ENCODE measurements at places on chromosomes 6 and 20.

GRCh38 chr6:25137480-25137879 is 141.7 kb upstream of the CARMIL1 start:
- no peak for DNase-seq

- DNase-seq: no peak
Observed at GRCh38 chr20:11235058-11235457, 561.3 kb upstream of the JAG1 start.

- DNase-seq: no peak
Observed at GRCh38 chr20:52565614-52566013, 374.0 kb upstream of the ZFP64 start.

GRCh38 chr6:41635365-41635764 is 2.9 kb upstream of the MDFI start:
- peak; percentile 3 for DNase-seq

GRCh38 chr6:82084324-82084920 is 163.1 kb downstream of the IBTK start:
- DNase-seq: no peak

- no peak for DNase-seq
Observed at GRCh38 chr20:8673116-8673515, 395.8 kb upstream of the PLCB4 start.

DNA sequence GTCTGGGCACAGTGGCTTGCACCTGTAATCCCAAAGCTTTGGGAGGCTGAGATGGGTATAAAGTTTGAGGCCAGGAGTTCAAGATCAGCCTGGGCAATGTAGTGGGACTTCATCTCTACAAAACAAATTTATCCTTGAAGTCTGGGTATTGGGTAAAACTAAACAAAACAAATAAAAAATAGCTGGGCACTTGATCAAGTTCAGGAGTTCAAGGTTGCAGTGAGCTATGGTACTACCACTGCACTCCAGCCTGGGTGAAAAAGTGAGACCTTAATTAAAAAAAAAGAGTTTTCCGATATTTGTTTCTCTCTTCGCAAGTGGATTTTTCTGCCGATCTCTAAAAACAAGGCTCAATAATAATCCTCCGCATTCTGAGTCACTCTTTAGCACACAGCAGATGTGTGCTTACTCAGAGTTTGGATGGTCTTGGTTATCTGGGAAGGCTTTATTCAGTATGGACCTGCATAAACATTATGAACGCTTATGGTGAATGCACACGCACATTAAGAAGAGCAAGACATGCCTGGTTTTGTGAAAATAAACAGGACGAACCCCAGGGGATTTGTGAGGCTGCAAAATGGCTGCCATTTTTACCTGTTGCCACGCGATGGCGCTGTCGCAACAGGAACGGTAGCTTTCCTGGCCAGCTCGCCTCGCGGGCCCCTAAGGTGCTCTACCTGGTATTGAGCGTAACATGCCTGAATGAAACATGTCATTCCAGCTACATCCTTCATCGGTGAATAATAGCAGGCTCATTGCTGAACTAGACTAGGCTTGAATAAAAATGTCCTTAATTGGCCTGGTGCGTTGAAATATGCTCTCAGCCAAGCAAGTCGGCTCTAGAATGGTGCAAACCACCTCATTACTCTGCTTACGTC is 6.0 kb downstream of the OPN5 start:
- peak; percentile 79 for DNase-seq

DNA sequence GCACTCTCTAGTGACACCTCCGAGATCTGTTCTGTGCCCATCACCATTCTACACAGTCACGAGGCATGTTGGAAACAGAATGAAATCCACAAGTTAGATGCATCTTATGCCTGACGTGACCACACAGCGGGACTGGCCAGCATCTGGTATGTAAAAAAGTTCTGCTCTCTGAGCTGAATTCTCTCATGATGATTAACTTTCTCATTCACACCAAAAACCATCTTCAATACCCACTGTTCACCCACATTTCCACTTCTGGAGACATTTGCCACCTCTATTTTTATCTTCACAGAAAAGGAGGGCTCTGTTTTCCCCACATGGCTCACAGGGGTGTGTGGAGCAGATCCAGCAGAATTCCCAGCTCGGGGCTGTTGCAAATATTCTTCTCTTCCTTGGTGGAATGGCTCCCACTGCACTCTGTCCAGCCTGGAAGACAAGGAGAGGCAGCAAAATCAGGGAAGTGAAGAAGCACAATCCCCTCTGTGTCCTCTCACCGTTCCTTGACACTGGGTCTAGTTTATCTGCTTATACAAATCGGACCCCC is 303.4 kb downstream of the TAF4 start:
- no peak for DNase-seq

GRCh38 chr20:62235001-62235776 is 3.1 kb upstream of the OSBPL2 start:
- DNase-seq: no peak

- DNase-seq: peak; percentile 75
Observed at GRCh38 chr20:19934792-19935491, 82.2 kb upstream of the NAA20 start.

DNA sequence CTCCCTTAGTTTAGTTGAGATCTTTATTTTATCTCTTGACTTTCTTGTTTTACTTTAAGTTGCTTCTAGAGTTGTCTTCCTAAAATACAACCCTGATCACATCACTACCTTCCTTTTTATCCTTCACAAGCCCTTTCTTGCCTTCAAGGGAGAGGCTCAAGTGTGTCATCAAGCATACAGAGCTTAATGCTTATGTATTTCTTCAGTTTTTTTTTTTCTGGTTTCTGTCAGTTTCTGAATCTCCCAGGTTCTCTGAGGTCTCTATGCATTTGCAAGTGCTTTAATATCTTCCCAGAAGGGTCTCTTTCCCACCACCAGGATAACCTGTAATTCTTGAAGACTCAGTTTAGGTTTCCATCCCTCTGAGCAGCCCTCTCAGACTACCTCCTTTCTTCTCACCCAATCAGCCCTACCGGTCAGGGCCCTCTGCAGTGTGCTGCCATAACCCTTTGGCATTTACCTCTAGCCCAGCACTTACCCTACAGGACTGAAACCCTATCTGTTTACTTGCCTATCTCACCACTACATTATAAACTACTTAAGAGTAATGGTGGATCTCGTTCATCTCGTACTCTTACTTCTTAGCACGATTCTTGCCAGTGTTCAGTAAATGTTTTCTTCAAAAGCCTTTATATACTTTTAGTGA is 36.9 kb downstream of the EYA4 start:
- no peak for DNase-seq

DNA sequence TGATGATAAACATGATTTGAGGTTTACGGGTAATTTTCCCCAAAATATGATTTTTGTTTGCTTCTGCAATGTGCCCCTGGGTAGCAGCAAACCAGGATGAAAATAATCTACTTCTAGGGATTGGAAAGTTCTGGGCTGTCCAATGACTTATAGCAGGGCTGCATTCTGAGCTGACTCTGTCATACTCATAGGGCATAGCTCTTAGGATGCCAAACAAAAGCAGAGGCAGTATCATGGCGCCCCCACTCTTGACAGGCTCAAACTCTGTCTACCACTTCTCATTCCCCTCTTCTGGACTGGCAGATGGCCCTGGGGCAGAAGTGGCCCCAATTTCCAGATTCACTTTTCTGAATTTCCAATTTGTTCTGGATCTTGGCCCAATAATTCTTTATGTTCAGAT is 10.3 kb downstream of the SERPINB1 start:
- no peak for DNase-seq

GRCh38 chr6:119224095-119224701 is 125.4 kb downstream of the MAN1A1 start:
- DNase-seq: no peak

DNA sequence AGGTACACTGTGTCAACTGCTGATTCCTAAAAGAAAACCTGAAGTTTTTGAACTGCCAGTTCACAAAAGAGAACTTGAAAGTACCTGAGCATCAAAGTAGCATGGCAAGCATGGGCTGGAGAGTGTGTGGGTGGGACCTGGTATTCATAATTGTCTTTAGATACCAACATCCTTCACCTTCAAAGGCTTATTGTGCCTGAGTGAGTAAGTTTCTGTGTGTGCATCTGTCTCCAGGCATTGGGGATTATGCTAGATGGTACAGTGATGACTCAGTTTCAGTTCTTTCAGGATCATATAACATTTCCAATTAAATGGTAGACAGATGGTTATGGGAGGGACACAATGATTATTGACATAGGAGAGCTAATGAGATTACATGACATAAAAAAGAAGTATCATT is 238.5 kb downstream of the ZFAND3 start:
- no peak for DNase-seq

DNA sequence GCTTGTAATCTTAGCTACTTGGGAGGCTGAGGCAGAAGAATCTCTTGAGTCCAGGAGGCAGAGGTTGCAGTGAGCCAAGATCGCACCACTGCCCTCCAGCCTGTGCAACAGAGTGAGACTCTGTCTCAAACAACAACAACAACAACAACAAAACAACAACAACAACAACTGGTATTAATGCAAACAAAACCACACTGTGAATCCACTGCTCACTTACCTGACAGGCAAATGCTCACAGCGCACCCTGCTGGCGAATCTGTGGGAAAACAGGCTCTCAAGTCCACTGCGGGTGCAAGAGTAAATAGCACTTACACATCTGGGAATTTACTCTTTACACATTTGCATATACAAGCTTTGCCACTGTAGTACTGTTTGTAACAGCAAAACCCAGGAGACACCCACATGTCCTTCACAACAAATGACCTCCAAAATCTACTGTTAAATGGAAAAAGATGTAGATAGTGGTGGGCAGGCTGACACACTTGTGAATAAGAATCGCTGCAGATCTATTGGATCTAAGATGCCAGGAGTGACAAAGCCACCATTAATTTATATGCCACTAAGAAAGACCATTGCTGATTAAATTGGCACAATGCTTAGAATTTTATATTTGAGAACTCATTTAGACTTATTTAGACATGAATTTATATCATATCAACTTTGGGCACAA is 29.3 kb downstream of the NSFL1C start:
- DNase-seq: peak; percentile 87

DNA sequence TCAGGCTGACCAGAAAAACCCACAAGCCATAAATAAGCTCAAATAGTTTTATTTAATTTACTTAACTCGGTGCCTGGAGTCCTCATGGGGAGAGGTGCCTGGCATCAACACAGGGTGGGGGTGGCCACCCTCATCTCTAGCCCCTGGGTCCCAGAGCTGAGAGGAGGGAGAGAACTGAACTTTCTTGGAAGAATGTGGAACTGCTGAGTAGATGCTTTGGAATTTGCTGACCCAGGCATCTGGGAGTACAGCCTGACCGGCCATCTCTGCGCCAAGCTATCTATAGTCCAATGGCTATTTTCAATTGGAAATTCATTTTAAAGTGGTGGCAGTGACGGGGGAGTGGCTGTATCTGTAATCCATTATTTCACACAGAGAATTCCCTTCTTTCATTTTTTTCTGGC is 104.8 kb downstream of the CDH26 start:
- no peak for DNase-seq

- DNase-seq: no peak
Observed at GRCh38 chr6:135853227-135853626, 1.7 kb downstream of the PDE7B start.

DNA sequence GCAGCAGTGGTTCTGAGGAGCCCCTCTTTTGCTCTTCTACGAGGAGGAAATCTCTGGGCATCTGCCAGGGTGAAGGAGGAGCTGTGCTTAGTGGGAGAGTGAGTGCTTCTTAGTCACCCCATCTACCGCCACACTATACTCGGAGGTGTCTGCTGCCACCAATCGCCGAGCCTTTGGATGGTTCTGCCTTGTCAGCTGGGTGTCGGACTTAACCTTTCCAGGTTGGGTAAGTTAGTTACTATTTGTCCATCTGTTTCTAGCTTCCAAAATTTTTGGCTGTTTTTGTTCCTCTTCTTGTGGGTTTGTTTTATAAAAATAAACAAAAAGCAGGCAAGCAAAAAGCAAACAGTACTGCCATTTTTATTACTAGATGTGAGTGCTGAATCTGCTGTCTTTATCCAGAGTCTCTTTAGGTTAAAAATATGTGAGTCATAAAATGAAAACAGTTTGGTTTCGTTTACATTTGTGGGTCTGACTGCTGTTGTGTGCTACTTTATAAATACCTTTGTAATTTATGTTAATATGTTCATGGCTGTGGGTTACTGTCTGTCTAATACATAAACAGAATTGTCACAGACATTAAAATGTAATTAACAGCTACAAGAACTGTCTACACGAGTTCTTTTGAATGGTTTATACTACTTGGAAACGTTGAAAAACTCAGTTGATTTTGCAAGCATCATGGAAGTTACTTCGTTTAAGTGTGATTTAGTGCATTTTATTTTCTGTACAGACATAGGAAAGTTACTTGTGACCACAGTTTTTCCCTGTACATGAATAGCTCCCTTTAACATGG is 89.2 kb downstream of the ARID1B start:
- no peak for DNase-seq

DNA sequence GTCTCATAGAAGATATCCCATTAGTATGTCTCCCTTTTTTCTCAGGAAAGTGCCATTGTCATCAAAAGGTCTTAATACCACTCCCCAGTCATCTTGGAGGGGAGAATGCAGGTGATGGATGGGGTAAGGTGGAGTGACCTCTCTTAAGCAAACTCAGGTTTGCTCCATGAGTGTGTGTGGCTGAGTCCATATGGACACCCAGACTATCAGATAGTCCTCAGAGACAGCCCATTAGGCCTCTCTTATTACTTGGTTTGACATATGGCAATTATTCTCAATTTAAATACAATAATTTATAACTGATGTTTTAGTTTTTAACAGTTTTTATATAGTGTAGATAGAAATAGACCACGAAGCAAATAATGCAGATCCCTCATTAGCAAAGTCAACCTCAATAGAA is 23.2 kb downstream of the LAMA4 start:
- no peak for DNase-seq

GRCh38 chr6:90739339-90739738 is 152.5 kb upstream of the MAP3K7 start:
- DNase-seq: no peak

- no peak for DNase-seq
Observed at GRCh38 chr6:131825946-131826345, 18.1 kb downstream of the ENPP1 start.

GRCh38 chr20:46034039-46034438 is 5.0 kb downstream of the SLC12A5 start:
- DNase-seq: no peak

GRCh38 chr6:158638324-158638854 is 6.2 kb downstream of the DYNLT1 start:
- peak; percentile 18 for DNase-seq

GRCh38 chr6:152002306-152002705 is 194.8 kb downstream of the ESR1 start:
- DNase-seq: no peak

GRCh38 chr6:166507809-166508564 is 78.5 kb downstream of the RAMACL start:
- DNase-seq: no peak

All from upper lobe of right lung (tissue), 1 donor.